ENCODE measurements at places on chromosomes 1 and 21.

DNA sequence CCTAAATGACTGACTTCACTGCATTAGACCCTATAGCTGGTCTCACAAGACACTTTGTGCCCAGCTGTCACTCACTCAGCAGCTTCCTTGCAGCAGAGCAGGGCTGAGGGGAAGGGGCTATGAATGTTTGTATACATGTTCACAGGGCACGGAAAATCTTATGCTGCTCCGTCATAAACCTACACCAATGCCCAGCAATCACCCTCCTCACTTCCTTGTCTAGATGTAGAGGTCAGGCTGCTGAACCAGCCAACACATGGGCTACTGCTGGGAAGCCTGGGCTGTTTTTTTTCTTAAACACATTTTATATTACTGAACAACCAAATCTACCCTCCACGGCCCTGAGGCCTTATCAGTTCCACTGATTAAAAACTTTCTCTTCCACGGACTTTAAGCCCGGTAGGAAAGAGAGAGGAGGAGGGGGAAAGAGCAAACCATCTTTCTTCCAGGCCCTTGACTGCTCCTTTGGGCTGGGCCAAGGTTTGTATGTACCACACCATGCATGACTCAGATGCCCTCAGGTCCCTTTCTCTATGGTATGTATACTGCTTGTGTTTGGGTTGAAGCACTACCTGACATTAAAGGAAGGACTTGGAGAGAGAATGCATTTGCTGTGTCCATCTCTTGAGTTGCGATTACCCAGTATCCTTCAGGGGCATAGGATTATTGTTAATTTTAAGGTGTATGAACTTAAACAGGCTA is 12.7 kb downstream of the MTFR1L start:
- DNase-seq = no peak

DNA sequence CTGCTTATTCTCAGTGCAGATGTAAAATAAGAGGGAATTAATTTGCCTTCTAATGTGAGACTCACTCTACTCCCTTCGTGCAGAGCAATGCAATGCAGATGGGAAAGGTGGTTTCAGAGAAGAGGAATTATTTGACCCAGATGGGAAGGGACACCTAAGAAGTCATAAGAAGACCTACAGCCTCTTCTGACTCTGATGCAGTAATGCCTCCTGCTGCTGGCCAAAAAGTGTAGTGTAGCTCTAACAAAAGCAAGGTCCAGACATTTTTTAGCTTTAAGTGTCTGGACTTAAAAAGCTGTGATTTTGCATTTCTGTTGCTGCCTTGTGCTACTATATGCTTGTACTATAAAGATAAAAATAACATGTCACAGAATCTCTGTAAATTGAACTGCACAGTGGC is 501.4 kb downstream of the TTLL7 start:
- DNase-seq = no peak

GRCh38 chr1:157197906-157198435 is 59.8 kb upstream of the ETV3 start:
- DNase-seq = no peak

- peak; percentile 20 for DNase-seq
Observed at GRCh38 chr1:241992734-241993133, 6.2 kb downstream of the MAP1LC3C start.

DNA sequence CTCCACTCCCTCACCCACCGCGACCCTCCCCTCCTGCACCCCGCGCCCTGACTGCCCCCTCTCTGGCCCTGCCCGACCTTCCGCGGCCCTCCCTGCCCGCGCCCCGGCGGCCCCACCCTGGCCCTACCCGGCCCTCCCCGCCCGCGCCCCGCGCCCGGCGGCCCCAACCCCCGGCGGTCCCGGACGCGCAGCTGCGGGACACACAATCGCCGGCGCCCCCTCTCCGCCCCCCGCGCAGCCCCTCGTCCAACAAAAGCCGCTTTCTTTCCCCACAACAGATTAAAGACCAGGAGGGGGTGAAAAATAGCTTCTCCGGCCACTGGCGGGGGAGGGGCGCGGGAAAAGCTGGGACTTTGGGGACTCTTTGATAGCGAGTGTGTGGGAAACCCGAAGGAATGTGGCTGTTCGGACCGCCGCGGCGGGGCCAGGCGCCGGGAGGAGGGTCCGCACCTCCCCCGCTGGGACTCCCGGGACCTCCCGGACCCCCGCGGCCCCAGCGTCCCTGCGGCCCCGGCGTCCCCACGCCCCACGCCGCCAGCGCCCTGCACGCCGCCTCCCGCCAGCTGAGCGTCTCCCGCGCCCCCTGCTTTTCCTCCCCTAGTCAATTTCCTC is 8.8 kb upstream of the ID3 start:
- no peak for DNase-seq

GRCh38 chr21:46500224-46500861 is 41.7 kb downstream of the DIP2A start:
- no peak for DNase-seq

GRCh38 chr1:174799136-174799479 is 200.6 kb upstream of the CACYBP start:
- DNase-seq = no peak

DNA sequence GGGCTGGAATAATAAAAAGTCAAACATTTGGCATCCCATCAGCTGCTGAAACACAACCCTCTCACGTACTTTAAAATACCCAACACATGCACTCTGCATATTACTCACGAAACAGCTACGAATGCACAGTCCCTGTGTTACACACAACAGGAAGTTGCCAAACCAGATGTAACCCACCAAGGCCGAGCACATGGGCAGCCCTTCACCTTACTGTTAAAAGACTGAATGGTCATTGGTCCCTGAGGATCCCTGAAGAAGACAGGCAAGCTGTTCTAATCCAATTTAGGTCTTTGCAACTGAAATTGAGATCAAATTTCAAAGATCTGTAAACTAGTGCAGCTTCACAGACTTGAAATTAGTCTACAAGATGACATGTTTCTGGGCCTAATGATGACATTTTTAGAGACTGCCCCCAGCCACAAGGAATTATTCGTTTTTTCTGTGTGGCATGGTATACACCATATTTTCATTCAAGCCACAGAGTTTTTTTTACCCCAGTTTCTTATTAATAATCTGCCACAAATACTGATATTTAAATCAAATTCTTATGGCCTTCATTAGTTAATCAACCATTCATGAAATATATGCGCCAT is 25.6 kb upstream of the IER5 start:
- DNase-seq = no peak

DNA sequence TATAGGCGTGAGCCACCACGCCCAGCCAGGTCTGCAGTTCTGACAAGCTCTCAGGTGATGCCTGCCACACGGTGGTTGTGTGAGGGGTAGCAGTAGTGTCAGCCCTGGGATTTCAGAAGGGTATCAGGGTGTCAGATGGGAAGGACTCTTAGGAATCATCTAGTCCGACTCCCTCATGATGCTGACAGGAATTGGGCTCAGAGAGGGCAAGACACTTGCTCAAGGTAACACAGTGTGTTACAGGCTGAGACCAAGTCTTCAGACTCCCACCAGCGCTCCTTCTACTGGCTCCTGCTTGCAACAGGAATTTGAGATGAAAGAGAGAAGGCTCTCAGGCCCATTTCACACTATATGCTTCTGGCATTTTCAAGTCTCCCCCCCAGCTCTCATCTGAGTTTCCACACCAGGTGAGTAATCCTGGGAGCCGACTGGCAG is 6.9 kb downstream of the HTR1D start:
- no peak for DNase-seq

GRCh38 chr1:38507563-38507962 is 352.0 kb downstream of the RRAGC start:
- DNase-seq = no peak

DNA sequence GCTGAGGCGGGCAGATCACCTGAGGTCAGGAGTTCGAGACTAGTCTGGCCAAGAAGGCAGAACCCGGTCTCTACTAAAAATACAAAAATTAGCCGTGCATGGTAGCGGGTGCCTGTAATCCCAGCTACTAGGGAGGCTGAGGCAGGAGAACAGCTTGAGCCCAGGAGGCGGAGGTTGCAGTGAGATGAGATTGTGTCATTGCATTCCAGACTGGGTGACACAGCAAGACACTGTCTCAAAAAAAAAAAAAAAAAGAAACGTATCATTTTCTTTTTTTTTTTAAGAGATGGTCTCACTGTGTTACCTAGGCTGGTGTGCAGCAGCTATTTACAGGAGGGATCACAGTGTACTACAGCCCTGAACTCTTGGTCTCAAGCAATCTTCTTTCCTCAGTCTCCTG is 47.3 kb downstream of the ITGB3BP start:
- no peak for DNase-seq

DNA sequence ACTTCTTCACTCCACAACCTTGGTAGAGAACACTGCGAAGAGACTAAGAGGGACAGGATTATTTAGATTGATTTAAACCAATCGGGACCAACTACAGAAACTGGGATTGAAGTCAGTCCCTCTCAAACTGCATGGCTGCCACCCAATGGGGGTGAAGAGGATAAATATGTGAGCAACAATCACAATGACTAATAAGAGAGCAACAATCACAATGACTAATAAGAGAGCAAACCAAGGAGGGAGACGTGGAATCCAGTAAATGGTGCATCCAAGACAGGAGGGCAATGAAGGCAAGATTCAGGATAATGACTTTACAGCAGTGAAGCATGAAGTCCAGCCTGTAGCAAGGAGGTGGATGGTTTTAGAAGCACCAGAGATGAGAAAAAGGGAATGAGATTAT is 322.8 kb downstream of the TTLL7 start:
- DNase-seq = no peak

DNA sequence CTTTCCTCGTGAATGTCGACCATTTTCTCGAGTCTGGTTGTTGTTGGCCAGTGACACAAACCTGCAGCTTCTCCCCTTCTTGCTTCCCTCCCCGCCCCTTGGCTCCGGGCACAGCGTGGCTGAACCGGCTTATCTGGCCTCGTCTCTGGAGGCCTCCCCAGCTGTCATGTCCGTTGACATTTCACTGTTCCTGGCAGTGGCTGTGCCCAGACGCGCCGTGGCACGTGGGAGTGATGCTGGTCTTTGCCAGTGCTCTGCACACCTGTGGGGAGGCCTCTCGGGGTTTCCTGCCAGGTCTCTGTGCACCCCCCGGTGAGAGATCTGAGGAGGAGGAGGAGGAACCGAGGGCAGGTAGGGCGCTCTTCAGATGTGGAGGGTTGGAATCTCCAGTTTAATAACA is 23.7 kb downstream of the SKI start:
- DNase-seq = no peak

GRCh38 chr1:157073944-157074685 is 25.5 kb downstream of the ETV3L start:
- DNase-seq = no peak

- DNase-seq = no peak
Observed at GRCh38 chr1:45493116-45493697, 2.2 kb upstream of the TESK2 start.

DNA sequence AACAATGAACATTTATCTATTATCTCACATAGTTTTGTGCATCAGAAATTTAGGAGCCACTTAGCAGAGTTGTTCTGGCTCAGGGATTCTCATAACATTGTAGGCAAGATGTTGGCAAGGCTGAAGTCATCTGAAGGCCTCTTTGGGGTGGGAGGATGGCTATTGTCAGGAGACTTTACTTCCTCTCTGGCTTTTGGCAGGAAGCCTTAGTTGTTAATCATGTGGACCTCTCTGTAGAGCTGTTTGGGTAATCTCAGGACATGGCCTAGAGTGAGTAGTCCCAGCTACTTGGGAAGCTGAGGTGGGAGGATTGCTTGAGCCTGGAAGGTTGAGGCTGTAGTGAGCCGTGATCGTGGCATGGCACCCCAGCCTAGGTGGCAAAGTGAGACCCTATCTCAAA is 40.2 kb downstream of the RASAL2 start:
- DNase-seq = peak; percentile 65

DNA sequence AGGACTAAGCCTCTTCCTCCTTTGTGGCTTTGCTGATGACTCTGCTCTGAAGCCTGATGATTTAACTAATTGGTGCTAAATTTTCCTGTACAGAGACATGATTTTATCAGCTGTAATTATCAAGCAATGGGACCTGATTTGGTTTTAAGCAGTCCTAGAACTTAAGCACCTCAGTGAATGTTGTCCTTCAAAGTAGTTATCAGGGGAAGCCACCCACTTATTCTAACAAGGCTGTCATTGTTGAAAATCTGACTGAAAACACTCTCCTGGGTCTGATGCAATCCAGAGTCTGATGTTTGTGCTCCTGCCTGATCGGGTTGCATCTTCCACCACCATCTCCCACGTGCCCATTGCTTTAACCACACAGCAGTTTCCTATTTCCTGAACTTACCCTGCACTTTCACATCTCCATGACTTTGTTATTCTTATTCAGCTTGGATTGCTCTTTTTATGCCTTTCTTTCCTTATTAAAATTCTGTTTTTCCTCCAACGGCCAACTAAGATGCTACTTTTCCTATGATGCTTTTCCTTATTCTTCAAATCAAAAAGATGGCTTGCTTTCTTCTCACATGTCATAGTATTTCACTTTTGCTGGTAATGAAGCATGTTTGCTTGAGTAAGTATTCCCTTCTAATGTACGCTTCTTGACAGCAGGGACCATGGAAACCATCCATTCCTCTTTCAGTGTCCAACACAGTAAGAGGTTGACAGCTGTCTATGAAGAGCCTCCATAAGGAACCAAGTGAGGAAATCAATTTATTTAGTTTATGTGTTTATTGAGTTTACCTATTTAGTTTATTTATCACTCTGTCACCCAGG is 55.0 kb downstream of the S1PR1 start:
- peak; percentile 72 for DNase-seq

DNA sequence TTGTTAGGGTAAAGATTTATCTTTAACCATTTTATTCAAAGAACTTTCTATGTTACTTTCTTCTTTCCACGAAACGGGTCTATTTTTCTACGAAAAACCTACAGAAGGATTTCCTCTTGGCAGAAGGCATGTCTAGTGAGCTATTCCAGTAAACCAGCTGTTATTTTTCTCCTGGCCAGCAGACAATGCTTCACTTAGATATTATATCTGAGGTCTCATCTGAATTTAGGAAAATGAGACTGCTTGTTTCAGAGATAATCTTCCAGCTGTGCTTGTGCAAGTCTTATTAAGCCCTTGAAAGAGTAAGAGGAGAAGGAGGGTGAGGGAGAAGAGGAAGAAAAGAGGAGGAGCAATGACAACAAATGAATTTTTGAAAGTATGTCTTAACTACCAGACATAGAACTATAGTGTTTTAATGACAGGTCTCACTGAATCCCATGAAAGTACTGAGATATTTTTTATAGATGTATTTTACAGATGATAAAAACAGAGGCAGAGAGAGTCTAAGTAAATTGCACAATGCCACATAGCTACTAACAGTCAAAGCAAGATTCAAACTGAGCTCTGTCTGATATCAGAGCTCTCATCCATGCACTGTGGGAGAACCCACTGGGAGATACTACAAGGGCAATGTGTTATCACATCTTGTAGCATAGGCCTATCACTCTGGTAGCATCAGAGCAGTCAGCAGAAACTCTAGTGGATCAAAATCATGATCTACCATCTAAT is 54.6 kb upstream of the SAMSN1 start:
- DNase-seq = no peak

GRCh38 chr1:172955161-172955815 is 95.5 kb downstream of the TNFSF18 start:
- DNase-seq = peak; percentile 88

GRCh38 chr1:198318085-198318484 is 161.3 kb downstream of the NEK7 start:
- DNase-seq = no peak

GRCh38 chr1:36446271-36446670 is 4.0 kb downstream of the OSCP1 start:
- no peak for DNase-seq

- no peak for DNase-seq
Observed at GRCh38 chr1:64711266-64711665, 33.6 kb upstream of the RAVER2 start.

All from non-pigmented ciliary epithelial cell (primary cell).